Right lobe of liver (tissue), 6 donors: ENCODE measurements at places on chromosomes 3 and 15. TPM values are rescaled to one million over a fixed set of nuclear protein-coding genes. Genes with fewer than 3 reads are reported as not detected.

Gene CCR9
- 0.07 TPM for total RNA-seq

Gene MYL3
- total RNA-seq: 1.2 TPM

DNA sequence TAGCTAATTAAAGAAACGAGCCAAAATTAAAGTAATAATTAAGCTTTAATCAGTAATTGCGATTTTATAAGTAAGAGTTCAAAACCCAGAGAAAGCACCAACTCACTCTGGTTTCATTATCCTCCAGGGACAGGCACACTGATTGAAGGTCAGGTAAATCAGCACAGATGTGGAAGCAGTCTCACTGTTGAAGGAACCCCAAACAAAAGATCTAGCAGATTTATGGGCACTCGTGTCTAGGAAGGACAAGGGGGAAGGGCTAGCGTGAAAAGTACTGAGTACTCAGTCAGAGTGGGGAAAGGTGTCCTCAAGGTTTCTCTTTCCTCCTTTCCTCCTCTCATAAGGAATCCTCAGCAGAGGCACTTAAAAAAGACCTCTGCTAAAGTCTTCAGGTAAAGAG lies 320.1 kb downstream of the PYDC2 start:
- no peak for DNase-seq

DNA sequence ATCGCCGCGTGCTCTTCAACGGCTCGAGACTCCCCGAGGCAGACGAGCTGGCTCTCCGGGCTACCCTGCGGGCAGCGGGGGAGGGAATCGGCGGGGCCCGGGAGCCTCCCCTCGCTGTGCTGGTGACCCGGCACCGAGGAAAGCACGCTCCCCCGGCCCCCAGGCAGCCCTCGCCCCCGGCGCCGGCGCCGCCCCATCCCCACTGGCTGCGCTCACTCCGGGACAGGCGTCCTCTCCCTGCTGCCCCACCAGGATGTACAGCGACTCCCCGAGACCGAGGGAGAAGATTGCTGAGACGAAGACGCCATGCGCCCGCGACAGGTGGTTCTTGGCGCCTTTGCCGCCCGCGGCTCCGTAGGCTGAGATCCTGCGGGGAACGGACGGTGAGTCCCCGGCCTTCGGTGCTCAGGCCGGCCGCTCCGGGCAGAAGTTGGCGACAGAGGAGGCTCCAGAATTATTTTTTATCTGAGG lies 1.7 kb downstream of the LTK start:
- no peak for DNase-seq

DNA sequence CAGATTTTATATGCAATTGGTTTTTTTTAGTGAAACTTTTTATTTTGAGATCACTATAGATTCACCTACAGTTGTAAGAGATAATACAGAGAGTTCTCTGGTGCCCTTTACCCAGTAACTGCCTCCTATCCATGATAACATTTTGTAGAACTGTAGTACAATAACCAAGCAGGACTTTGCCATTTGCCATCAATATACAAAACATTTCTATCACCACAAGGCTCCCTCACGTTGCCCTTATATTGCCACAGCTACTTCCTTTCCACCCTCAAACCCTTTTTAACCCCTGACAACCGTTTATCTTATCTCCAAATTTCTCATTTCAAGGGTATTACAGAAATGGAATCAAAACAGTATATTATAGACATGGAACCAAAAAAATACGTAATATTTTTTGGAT lies 130.7 kb upstream of the GOLGA6L4 start:
- no peak for DNase-seq

GRCh38 chr3:88307666-88308065 lies 157.9 kb downstream of the C3orf38 start:
- no peak for DNase-seq

GRCh38 chr3:99534951-99535704 lies 103.3 kb upstream of the COL8A1 start:
- no peak for DNase-seq

DNA sequence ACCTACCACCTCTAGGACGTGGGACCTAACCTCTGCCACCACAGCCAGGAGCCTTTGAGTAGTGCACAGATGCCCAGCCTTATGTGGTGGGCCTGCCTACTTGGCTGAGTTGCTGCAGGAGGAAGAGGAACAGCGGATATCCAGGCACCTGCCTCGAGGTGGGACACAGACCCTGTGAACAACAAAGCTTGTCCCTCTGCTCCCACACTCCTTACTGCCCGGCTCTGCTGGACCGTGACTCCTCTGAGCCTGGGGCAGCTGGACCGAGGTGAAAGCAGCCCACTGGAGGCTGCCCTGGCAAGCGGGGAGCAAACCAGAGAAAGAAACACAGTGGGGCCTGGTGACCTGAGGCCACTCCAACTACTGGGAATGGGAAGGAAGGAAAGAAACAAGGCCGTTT lies 97.8 kb downstream of the SEC22A start:
- DNase-seq: peak; percentile 23

DNA sequence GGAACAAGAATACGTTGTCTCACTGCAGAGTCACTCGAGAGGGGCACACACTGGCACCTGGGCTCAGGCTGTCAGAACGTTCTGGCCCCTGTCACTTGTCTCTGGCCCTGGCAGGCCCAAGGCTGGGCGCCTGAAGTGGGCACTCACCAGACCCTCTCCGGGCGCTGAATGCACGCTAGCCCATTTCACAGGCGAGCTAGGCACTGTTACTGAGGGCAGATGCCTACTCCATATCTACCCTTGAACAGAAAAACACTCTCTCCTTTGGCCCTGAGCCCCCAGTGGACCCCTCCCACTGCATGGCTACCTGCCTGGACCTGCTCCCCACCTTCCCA lies 42.3 kb upstream of the IQSEC1 start:
- peak; percentile 16 for DNase-seq
